K562 (cell line): ENCODE measurements at places on chromosomes 11 and 22.
A peak's percentile ranks its signal among the peaks of the same experiment; 100 is the strongest.

GRCh38 chr11:17208257-17208999 lies 642 bp upstream of the PIK3C2A start:
- no peak for DNase-seq

DNA sequence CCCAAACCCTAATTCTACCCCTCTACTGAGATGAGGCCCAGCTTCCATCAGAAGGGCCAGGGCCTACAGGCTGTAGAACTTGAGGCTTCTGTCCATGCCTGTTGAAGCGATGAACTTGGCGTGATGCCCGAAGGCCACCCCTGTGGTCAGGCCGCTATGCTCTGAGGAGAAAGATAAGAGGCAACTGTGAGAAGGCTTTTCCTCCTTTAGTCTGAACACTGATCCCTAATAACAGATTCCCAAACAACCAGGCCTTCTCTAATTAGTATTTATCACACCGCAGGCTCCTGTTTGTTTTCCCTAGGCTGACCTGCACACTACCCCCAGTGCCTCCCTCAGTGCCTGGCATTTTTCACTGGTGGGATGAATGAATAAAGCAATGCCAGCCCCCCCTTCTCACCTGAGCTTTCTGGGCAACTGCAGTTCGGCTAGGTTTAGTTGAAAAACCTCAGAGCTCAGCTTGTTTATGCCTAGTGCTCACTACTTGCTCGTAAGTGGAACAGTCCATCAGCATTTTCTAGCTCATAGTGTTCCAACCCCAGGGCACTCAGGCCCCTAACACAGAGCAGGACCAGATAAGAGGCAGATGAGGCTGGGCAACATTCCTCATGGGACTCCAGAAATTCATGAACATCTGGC lies 15.2 kb downstream of the PRPF19 start:
- peak; percentile 95 for DNase-seq

GRCh38 chr11:350723-351255 lies 18.5 kb upstream of the B4GALNT4 start:
- DNase-seq: peak; percentile 20

DNA sequence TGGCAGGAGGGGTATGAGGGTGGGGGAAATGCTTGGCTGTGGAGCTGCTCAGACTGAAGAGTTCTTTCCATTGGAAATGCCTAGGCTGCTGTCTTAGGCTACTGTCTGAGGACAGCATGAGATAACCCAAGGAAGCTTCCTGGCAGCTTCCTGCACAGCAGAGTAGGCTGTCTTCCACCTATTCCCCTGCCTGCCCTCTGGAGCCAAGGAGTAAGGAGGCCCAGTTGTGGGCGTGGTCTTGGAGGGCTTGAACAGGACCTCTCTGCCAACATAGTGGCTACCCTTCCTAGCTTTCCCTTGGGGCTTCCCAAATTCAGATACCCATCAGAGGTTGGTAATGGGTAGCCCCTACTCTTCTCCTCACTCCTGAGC lies 25.9 kb downstream of the PHLDB1 start:
- DNase-seq: no peak

- DNase-seq: no peak
Measured at GRCh38 chr11:44782478-44782877, 55.7 kb downstream of the TSPAN18 start.

DNA sequence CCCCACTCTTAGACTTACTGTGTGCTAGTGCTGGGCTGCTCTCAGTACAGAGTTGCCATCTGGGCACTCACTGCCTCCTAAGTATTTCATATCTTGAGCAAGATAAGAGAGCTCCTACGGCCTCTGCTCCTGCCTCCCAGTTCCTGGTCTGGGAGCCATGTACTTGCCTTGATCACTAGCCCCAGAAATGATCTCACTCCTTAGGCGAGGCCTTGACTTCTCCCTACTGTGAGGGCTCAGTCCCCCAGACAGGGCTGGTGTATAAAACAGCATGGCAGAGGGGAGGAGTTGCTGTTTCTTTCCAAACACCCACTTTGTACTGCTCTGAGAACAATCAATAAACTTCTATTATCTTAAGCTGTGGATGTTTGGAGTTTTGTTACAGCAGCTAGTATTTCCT lies 47.4 kb upstream of the TP53I11 start:
- DNase-seq: no peak

DNA sequence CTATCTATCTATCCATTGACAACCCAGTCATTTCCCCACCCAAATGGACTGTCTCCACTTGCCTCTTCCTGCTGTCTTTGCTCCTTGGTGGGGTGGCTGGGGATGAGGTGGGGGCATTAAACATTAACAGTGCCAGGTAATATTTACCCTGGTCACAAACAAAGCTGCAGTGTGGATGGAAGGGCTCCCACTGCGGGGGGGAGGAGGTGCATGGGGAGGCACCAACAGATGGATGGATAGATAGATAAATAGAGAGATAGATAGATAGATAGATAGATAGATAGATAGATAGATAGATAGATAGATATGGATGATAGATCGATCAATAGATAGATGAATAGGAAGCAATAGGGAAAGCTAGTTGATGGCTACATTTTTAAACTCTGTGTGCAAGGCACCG lies 2.3 kb upstream of the FXYD2 start:
- DNase-seq: no peak

DNA sequence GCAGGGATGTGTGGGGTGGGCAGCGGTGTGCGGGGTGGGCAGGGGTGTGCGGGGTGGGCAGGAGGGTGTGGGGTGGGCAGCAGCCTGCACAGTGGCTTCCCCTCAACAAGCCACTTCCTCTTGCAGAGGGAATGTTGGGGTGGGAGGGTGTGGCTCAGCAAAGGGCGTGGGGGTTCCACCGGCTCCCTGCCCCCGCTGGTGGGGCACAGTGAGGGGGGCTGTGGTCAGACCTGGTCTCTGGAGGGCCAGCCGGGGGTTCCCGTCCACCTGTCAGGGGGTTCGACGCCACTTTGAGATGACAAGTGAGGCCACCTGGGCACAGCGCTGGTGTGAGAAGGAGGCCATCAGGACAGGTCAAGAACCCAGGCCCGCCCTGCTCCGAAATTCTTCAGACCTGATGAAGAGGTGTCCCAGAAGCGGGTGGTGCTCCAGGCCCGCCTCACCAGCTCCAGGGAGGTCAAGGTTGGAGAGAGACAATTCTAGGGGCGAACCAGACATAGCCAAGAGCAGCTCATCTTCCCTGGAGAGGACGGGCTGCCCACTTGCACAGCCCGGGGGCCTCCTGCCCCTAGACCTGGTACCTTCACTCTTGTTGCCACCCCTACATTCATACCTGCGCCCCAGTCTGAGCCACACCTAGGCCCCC lies 1.3 kb downstream of the C11orf21 start:
- DNase-seq: no peak

- no peak for DNase-seq
Measured at GRCh38 chr11:3888876-3889275, 33.4 kb downstream of the STIM1 start.

GRCh38 chr22:35727436-35727835 lies 9.8 kb downstream of the APOL5 start:
- peak; percentile 16 for DNase-seq

DNA sequence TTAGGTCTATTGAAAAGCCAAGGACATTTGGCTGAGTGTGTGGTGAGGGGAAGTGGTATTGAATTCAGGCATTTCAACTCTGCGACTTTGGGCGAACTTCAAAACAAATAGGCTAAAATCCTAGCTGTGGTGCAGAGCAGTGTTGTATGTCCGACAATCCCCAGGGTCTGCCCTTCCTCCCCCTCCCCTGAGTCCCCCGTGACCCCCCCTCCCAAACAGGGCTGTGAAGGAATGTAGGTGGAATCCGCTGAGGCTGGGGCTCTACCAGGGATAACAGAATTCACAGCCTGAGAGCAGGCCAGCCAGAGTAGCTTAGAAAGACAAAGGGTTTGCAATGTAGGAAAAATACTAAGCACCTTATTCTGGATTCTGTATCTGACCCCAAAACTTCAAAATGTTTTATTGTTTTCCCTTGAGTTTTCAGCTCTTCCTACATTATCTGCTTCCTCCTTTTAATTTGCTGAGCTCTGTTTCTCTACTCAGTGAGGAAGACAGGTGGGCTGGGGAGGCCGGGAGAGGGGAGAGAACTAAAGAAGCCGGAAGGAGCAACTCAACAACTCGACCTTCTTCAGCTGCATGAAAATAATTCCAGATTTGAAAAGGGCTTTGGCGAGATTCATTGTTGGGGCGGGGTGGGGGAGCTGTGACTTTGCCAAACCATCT lies 315.2 kb downstream of the BLID start:
- no peak for DNase-seq

DNA sequence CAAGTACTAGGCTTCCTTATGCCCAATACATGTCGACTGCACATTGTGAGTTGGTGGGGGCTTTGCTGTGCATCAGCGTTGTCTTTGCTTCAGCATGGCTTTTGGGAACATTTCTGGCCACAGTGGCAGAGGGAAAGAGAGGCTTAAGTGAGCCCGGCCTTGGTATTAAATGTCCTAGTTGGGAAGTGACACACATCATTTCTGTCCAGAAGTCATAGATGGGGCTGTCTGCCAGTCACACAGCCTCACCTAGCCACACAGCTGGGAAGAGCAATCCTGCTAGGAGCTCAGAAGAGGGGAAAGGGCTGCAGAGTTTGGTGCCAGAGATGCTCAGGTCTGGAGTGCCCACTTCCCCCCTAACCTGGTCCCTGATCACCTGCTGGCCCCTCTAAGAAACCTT lies 27.6 kb downstream of the TREH start:
- DNase-seq: no peak

DNA sequence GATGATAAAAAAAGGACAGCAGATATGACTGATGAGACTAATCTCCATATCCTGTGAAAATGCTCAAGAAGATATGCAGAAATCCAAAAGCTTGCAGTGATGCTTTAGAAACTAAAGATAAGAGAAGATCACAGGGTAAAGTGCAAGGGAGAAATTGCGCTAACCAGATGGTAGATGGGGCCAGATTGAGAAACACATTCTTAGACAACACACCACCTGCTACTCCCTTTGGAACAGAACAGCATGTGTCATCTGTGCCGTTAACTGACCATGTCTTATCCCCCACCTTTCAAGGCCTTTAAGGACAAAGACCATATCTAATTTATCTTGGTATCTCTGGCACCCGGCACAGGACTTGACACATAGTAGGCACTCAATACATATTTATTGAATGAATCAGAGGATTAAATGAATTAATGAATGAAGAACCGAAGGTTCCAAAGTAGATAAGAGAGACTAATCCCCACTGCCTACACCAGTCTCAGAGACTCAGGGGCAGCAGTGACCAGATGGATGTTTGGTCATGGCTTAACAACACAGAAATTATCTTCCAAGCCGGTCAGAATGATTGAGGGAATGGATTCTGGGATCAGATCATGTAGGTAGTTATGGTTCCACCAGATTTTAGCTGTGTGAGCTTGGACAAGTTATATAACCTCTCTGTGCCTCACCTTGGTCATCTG lies 12.3 kb upstream of the P2RY2 start:
- DNase-seq: no peak

- DNase-seq: no peak
Measured at GRCh38 chr22:47049078-47049624, 286.7 kb downstream of the TBC1D22A start.
